NCI-H1417 treated with DMSO at 0.1 percent for 48 hours (cell line): ENCODE measurements at places on chromosomes 7 and 10.

DNA sequence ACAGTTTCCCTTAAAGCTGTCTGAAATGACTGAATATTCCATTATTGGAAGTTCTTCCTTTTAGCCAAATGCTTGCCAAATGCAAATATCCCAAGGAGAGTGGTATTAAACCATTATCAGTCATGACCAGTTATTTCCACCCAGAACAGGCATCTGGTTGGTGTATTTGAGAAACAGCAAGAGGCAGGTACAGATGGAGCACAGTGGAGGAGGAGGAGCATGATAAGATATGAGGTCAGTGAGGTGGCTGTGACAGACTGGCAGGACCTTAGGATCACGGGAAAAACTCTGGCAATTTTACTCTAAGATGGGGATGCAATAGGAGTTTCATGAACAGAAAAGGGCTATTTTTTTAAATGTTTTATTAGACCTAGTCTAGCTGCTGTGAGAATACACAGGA, 6.4 kb downstream of the HEPACAM2 start:
- no peak for DNase-seq

- DNase-seq: no peak
Measured at GRCh38 chr7:5345671-5346070, 62.9 kb downstream of the SLC29A4 start.

- no peak for DNase-seq
Measured at GRCh38 chr7:108009873-108010272, 6.9 kb upstream of the LAMB1 start.

GRCh38 chr7:149635561-149636329, 137.6 kb downstream of the ZNF467 start:
- DNase-seq: no peak

GRCh38 chr7:6406121-6406520, 41.6 kb downstream of the DAGLB start:
- no peak for DNase-seq
